Activated gamma-delta T cell treated with Interleukin-2 at 50 U/mL for 16 hours (primary cell): ENCODE measurements at places on chromosomes 6 and 20.

- DNase-seq = no peak
Measured at GRCh38 chr20:38194971-38195504, 30.0 kb upstream of the TGM2 start.

GRCh38 chr6:20242397-20242796 is 30.1 kb upstream of the MBOAT1 start:
- DNase-seq = no peak

- DNase-seq = no peak
Measured at GRCh38 chr20:20407891-20408805, 40.2 kb downstream of the INSM1 start.

DNA sequence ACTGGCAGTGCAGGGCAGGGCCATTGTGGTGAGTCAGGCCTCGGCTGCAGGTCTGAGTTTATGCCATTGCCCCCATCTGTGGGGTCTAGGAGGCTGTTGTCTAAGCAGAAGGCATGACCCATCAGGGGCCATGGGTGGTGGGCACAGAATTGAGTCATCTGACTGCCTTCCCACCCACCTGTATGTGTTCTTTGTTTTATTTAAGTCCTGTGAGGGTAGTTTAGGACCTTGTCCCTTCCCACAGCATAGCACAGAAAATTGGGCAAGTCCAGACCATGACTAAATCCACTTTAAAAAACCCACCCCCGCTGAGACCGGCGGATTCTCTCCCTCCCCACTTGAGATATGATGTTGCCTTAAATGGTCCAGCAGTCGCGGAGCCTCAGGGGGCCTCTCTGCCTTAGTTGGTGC is 40.3 kb downstream of the ERMARD start:
- no peak for DNase-seq

- DNase-seq = no peak
Measured at GRCh38 chr6:22020299-22021003, 276.4 kb downstream of the PRL start.

DNA sequence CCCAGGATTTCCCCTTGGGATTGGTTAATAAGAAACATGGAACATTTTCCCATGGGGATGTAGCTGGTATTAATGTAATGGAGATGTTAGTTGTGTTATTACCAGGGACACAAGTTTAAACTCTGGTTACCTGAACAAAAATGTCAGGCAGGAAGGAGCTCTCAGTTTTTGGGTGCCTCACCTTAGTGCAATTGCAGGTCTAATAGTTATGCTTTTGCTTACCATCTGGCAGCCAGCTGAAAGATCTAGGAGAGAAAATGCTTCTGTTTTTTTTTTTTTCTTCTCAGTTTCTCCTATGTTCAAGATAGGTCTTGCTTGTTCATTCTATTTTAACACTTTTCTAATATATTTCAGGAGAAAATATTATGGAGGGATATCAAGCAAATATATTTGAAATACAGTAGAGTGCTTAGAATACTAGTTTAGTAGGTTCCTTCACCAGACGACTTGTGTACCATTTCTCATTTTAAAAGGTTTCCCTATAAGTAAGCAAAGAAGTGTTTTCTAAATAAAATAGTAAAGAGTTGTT is 4.2 kb upstream of the UBE2J1 start:
- DNase-seq = no peak

DNA sequence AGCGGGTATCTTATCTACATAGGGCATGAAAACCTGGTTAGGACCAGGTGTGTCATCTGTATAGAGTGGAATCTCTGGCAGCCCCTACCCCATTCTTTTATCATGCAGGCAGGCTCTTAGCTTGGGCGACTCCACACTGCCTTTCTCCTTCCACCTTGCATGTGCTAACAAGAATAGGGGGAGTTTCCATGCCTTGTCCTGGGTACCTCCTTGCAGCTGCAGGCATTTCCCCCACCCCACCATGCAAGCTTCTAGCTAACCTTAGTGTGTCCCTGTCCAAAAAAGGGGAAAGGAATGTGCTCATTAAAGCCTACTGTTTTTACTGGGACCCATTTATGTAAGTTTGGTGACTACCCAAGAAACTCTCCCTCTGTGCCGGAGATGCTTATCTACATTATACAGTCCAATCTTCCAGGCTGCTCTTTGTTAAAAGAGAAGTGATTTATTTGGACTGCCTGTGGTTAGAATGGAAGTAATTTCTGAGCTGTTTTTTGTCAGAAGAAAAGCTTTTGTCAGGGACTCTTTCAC is 10.5 kb upstream of the CEP43 start:
- DNase-seq = no peak

GRCh38 chr6:103719545-103719944 is 1140.2 kb downstream of the HACE1 start:
- no peak for DNase-seq

GRCh38 chr20:615514-615913 is 5.4 kb upstream of the TCF15 start:
- DNase-seq = no peak

- DNase-seq = no peak
Measured at GRCh38 chr6:108946695-108947094, 98.5 kb downstream of the ARMC2 start.

DNA sequence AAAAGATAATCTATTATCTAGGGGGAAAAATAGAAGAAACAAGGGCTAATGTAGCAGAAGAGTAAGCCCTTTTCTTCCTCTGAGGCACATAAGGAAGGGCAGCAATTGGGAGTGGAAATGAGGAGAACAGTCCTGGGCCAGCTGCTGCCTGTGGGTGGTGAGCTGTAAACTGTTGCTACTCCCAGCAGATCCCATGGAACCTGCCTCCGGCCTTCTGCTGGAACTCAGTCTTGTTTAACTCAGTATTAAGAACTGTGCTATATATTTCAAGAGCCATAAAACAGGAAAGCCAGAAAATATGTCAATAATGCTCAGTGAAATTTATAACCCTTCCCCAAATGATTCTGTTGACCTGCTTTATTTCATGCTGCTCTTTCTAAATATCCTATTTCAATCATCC is 464.2 kb downstream of the COL12A1 start:
- DNase-seq = no peak

DNA sequence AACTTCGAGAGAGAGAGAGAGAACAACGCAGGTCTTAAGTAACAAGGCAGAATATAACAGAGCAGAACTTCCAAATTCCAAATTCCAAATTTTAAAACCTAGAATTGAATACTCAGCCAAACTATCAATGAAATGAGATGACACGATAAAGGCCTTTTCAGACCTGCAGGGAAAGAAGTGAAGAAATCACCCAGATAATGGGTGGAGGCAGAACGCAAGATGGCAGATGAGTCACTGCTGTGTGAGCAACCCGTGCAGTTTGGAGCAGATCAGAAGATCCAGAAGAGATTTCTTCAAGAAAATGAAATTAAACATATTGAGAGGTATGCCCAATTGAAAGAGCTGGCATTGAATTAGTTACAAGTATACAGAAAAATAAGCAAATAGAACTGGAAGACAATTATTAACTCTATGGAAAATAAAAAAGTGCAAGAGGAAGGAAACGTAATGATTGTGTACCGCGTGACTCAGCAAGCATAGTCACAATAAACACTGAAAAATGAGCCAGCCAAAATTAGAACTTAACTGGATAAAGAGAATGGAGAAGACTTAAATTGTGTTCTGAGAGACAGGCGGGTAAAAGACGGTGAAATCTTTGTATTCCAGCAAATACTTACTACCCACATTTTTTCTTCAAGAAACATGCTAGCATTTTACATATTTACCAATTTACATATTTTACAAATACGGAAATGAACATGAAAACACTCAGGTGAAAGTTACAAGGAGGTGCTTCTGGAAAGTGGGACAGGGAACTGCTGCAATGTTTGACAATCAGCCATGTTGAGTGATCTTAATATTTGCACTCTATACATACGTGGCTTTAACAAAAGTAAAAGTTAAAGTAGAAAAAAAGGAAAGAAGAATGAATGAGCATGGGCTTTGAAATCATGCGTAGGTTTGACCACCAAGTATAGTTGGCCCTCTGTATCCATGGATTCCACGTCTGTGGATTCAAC is 87.9 kb upstream of the CDYL start:
- DNase-seq = no peak

DNA sequence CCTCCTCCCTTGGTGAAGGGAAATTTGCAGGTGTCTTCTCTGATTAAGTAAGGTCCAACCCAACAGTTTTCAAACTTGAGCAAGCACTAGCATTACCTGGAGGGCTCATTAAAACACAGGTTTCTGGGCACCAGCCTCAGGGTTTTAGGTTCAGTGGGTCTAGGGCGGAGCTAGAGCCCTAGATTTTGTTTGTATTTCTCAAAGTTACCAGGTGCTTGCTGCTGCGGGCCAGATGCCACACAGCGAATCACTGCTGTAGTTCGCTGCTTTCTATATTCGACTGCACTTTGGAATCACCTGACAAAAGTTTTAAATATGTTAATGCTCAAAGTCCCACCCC is 869 bp downstream of the COL21A1 start:
- no peak for DNase-seq

- no peak for DNase-seq
Measured at GRCh38 chr20:3843490-3843889, 3.1 kb upstream of the MAVS start.
